ENCODE measurements at places on chromosomes 1 and 21. TPM values are rescaled to one million over a fixed set of nuclear protein-coding genes. Genes with fewer than 3 reads are reported as not detected.

DNA sequence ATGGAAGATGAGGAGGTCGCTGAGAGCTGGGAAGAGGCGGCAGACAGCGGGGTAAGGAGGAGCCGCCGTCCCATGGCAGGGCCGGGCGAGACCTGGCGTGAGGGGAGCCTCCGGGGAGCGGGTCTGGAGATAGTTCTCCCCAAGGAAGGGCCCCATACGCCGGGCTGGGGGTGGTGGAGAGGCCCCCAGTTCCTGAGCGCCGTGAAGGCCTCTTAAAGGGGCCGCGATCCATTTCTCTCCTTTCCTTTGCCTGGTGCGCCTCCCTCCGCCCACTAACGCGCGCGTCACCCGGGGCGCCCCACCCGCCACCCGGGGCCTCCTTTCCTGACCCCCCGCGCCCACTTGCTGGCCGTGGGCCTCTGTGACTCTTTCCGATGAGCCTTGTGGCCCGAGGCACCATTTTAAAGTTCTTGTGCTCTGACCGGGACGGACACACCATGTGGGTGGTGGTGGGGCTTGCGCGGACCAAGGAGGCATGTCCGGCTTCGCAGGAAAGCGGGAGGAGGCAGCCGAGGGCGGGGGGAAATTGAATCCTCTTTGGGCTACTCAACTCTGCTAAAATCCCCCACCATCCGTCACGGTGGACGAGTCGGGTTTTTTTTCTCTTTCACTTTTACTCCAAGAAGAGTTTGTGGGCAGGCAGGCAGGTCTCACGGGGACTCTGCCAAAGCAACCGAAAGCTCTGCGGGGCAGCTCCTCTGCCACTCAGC, 371 bp downstream of the SZRD1 start:
- peak overlapping the region; percentile 97 for H3K27ac ChIP-seq
- peaks cover 9% of the 10 kb centered on the region for H3K4me1 ChIP-seq
- H3K36me3 ChIP-seq = no peaks in the 10 kb centered on the region

PSRC1 gene
- polyA plus RNA-seq = 20.3 TPM

DNA sequence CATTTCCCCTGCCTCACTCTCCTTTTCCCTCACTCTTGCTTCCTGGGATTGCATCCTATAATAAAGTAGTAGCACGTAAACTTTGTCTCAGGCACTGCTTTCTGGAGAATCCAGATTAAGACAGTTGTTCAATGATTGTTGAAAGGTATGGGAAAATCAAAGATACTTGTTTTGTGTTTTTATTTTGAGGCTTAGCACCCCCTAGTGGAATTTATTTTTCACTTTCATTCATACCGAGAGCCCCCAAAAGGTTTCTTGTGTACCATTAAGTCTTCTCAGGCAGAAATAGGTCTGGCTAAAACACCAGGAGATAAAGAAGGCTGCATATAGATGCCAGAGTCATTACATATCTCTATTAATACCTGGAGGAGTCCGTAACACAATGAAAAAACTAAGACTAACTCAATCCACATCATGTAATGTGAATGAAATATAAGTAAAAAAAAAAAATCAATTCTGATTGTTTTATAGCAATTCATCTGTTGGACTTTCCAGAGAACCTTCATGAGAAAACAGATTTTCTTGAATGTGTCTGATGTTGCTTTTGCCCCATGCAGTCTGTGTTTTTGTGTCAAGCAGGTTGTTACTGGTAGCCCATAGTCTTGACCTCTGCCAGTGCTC, 103.5 kb downstream of the RPE65 start:
- no peaks in the 10 kb centered on the region for H3K27me3 ChIP-seq
- peak; percentile 19 for DNase-seq
- no peaks in the 10 kb centered on the region for H3K36me3 ChIP-seq
- H3K4me1 ChIP-seq = no peaks in the 10 kb centered on the region

GRCh38 chr1:3588395-3588794, 22.9 kb downstream of the MEGF6 start:
- H3K27ac ChIP-seq = no peak overlapping the region
- no peaks in the 10 kb centered on the region for H3K36me3 ChIP-seq
- H3K4me1 ChIP-seq = peaks cover 12% of the 10 kb centered on the region
- no peaks in the 10 kb centered on the region for H3K27me3 ChIP-seq
- no peak overlapping the region for H3K4me3 ChIP-seq

DNA sequence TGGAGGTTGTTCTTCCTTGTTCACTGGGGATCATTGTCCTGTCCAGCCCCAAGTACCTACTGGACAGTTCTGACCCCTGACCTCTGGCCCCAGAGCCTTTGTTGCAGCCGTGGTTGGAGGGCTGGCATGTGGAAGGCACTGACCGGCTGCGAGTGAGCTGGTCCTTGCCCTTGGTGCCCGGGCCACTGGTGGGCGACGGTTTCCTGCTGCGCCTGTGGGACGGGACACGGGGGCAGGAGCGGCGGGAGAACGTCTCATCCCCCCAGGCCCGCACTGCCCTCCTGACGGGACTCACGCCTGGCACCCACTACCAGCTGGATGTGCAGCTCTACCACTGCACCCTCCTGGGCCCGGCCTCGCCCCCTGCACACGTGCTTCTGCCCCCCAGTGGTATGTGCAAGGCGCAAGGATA, 11.4 kb downstream of the TIE1 start:
- H3K36me3 ChIP-seq = no peaks in the 10 kb centered on the region
- no peaks in the 10 kb centered on the region for H3K27me3 ChIP-seq
- no peaks in the 10 kb centered on the region for H3K4me1 ChIP-seq
- no peak overlapping the region for H3K27ac ChIP-seq
- H3K4me3 ChIP-seq = no peak overlapping the region
- no peak for DNase-seq

GRCh38 chr1:199867601-199868000, 159.9 kb upstream of the NR5A2 start:
- no peak overlapping the region for H3K27ac ChIP-seq
- no peak overlapping the region for H3K4me3 ChIP-seq
- H3K4me1 ChIP-seq = no peaks in the 10 kb centered on the region
- H3K36me3 ChIP-seq = no peaks in the 10 kb centered on the region
- DNase-seq = no peak

GRCh38 chr1:203754455-203754864, 10.5 kb upstream of the LAX1 start:
- no peaks in the 10 kb centered on the region for H3K36me3 ChIP-seq
- H3K4me1 ChIP-seq = no peaks in the 10 kb centered on the region
- H3K4me3 ChIP-seq = no peak overlapping the region
- DNase-seq = no peak

- peak overlapping the region; percentile 95 for H3K27ac ChIP-seq
Observed at GRCh38 chr1:244212797-244213475, 161.9 kb downstream of the ZBTB18 start.

GRCh38 chr1:244874974-244875579, 10.7 kb upstream of the HNRNPU start:
- H3K4me1 ChIP-seq = no peaks in the 10 kb centered on the region
- H3K27me3 ChIP-seq = no peaks in the 10 kb centered on the region
- no peak overlapping the region for H3K4me3 ChIP-seq
- no peak for DNase-seq

- H3K4me1 ChIP-seq = peaks cover 42% of the 10 kb centered on the region
- no peak for DNase-seq
- no peak overlapping the region for H3K4me3 ChIP-seq
- peak overlapping the region; percentile 99 for H3K27ac ChIP-seq
- H3K36me3 ChIP-seq = no peaks in the 10 kb centered on the region
- H3K27me3 ChIP-seq = no peaks in the 10 kb centered on the region
Observed at GRCh38 chr1:59026472-59026948, 242.7 kb upstream of the JUN start.

GRCh38 chr21:37639756-37640155, 273.2 kb downstream of the DYRK1A start:
- H3K4me3 ChIP-seq = no peak overlapping the region
- H3K27ac ChIP-seq = no peak overlapping the region
- no peaks in the 10 kb centered on the region for H3K36me3 ChIP-seq
- DNase-seq = no peak

GRCh38 chr1:114108751-114109255, 44.9 kb downstream of the SYT6 start:
- H3K36me3 ChIP-seq = no peaks in the 10 kb centered on the region
- DNase-seq = peak; percentile 33
- H3K4me3 ChIP-seq = no peak overlapping the region
- H3K27ac ChIP-seq = 0 out of 2 replicates have a peak overlapping the region, but pooled peaks have one; percentile 21
- no peaks in the 10 kb centered on the region for H3K27me3 ChIP-seq
- no peaks in the 10 kb centered on the region for H3K4me1 ChIP-seq

RBM11 gene
- not detected for polyA plus RNA-seq

GRCh38 chr1:204650911-204651570, 34.5 kb downstream of the LRRN2 start:
- H3K36me3 ChIP-seq = no peaks in the 10 kb centered on the region
- H3K4me3 ChIP-seq = no peak overlapping the region
- no peak overlapping the region for H3K27ac ChIP-seq

- peaks cover 3% of the 10 kb centered on the region for H3K27me3 ChIP-seq
- no peaks in the 10 kb centered on the region for H3K4me1 ChIP-seq
- no peak overlapping the region for H3K4me3 ChIP-seq
- no peak overlapping the region for H3K27ac ChIP-seq
- no peak for DNase-seq
Observed at GRCh38 chr1:167592475-167592874, 37.6 kb upstream of the RCSD1 start.

DNA sequence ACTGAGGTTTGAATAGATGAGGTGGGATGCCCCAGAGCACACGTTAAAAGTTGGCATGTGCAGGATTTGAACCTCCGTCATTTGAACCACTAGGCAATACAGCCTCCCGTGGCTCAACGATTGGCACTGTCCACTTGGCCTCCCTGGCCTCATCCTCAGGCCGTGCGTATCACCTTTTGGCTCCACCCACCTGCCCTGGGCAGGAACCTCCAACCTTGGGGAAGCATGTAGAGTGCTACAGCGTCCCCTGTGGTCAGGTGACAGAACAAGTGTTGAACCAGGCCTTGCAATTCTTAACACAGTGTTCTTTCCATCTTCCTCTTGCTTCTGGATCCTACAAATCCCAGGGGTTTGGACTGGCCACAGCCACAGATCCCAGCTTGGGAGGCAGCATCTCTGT, 112.6 kb downstream of the PAX7 start:
- H3K4me3 ChIP-seq = no peak overlapping the region
- no peaks in the 10 kb centered on the region for H3K36me3 ChIP-seq
- no peaks in the 10 kb centered on the region for H3K27me3 ChIP-seq
- H3K4me1 ChIP-seq = no peaks in the 10 kb centered on the region

DNA sequence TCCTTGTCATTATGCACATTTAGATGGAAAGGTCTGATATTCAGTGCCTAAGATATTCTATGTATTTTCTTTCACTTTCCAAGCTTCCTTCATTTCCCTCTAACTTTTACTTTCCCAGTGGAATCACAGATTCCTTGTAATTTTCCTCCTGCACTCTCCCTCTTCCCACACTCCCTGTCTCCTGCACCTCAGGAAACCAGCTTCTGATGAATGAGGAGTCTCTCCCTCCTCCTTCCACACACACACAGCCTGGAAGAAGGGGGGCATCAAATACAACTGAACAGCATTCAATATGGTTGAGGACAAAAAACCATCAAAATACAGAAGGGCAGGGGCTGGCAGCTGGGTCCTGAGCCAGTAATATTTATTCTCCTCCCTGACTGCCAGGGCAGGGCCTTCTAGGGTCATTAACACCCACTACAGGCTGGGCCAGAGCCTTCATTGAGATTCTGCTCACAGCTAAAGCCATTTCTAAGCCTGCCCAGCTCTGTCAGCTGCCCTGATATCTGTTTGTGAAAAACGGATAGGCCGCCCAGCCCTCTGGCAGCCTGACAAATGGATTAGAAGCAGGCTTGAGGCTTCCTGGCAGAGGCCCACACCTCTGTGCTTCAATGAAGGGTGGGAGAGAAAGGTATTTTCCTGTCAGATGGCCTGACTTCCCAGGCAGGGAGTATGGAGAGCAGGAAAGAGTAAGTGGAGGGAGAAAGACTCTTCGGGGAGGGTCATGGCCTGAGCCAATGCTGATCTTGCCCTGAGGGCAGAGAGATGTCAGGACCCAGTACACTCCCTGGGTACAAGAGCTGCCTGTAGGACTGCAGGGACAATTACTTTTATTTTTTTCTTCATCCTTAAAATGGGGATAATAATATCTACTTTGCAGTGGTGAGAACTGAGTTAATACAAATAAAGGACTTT, 138.9 kb upstream of the SPATA6 start:
- DNase-seq = peak; percentile 34
- no peak overlapping the region for H3K4me3 ChIP-seq
- H3K27ac ChIP-seq = no peak overlapping the region
- H3K36me3 ChIP-seq = no peaks in the 10 kb centered on the region
- H3K27me3 ChIP-seq = no peaks in the 10 kb centered on the region
- no peaks in the 10 kb centered on the region for H3K4me1 ChIP-seq

SLAMF7 gene
- polyA plus RNA-seq = not detected

DNA sequence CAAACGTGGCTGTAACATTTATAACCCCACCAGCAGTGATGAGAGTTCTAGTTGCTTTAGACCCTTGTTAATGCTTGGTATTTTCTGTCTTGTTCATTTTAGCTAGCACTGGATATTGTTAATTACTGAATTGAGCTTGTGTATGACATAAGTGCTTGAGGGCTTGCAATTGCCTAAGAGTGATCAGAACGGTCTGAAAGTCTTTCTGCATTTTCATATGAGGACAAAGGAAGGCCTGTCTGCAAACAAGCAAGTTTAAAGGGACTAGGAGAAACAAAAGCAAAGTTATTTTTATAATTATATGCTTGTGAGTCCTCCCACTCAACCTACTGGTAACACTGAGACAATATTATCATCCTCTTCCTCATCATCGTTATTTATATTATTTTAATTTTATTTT, 305.5 kb upstream of the DUSP10 start:
- no peak for DNase-seq
- H3K4me3 ChIP-seq = no peak overlapping the region
- H3K36me3 ChIP-seq = no peaks in the 10 kb centered on the region
- no peaks in the 10 kb centered on the region for H3K27me3 ChIP-seq
- H3K4me1 ChIP-seq = peaks cover 13% of the 10 kb centered on the region

GAS5 gene
- polyA plus RNA-seq = 961 TPM

GRCh38 chr1:212237651-212238050, 47.6 kb upstream of the PPP2R5A start:
- H3K36me3 ChIP-seq = no peaks in the 10 kb centered on the region
- H3K27me3 ChIP-seq = no peaks in the 10 kb centered on the region
- DNase-seq = no peak
- H3K27ac ChIP-seq = no peak overlapping the region
- peaks cover 2% of the 10 kb centered on the region for H3K4me1 ChIP-seq

CYP2J2 gene
- polyA plus RNA-seq = 1.1 TPM

DNA sequence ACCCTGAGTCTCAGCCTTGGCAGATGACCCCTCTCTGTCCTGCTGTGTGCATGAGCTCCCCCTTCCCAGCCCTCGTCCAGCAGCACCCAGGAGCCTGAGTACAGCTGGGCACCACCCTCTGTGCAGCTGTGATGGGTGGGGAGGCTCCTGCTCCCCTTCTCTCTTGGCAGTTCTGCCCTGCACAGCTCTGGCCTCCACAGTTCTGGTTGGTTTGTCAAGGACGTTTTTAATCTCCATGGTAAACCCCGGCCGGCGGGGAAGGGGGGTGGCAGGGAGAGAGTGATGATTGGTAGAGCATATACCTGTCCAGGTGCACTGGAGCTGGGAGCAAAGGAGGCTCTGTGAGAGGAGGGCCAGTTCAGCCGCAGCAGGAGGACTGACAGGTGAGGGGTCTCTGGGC, at the start of gene CLCNKA:
Gene CLCNKA (plus strand): TSS at position 356 of the 400 bp plus-strand sequence. CDS start 584 bp downstream, outside the sequence.
- no peak within 1 kb of the TSS for H3K4me3 ChIP-seq
- H3K27ac ChIP-seq = no peak within 1 kb of the TSS
- H3K4me1 ChIP-seq = peaks cover 10% of the 10 kb centered on the region
- DNase-seq = no peak
- no peaks in the 10 kb centered on the region for H3K27me3 ChIP-seq

Data from SK-N-SH (cell line).